ENCODE measurements at places on chromosomes 7 and 10. TPM values are rescaled to one million over a fixed set of nuclear protein-coding genes. Genes with fewer than 3 reads are reported as not detected.

TSPAN33 gene
- total RNA-seq = 1.8 TPM

AGBL3 gene
- total RNA-seq = 2.1 TPM

VPS37D gene
- 0.79 TPM for total RNA-seq

C1QL3 gene
- total RNA-seq = not detected

DNA sequence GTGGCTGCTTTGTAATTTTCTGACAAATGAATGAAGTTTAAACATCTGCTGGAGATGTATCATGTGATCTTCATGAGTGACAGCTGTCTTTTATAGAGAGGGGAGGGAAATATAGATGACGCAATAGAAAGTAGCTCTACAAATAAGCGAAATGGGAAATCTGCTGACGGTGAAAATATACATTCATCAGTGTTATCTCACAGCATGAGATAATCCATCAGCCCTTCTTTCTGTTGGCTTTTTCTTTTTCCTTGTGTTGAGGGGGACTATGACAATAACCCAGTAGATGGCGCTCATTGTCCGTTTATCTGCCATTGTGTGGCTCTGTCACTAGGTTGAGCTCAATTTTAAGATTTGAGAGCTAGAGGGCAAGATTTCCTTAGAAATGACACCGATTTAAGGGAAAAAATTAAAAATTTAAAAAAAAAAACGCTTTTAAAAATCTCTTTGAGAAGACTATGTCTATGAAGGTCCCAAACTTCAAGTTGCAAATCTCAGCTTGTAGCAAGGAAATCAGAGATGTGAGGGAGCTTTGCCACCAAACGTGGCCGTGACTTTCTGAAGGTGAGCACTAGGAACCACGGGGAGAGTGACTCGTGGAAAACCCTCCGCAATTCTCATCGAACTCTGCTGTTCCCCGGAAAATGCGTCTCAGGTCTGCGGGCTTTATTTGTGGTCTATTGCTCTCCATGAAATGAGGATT, 114.6 kb upstream of the SFMBT2 start:
- H3K27ac ChIP-seq = no peak overlapping the region
- H3K4me3 ChIP-seq = no peak overlapping the region
- H3K4me1 ChIP-seq = no peaks in the 10 kb centered on the region
- peak; percentile 75 for DNase-seq
- H3K36me3 ChIP-seq = no peaks in the 10 kb centered on the region

DNA sequence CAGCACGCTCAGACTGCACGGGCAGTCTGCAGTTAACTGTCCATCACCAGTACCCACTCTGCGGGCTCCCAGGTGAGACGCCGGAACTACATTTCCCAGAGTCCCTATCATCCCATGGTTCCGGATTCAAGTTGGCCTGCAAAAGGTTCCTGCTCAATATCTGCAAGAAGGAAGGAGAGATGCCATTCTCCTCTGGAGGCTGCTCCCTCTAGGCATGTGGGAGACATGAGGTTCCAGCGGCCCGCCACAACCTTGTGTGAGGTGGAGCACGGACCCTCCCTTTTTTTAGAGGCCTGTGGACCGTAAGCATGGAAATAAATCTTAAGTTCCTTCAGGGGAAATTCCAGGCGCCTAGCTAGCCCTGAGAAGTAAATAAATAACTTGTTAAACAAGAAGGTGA, 29.7 kb downstream of the NUP42 start:
- H3K4me1 ChIP-seq = peaks cover 4% of the 10 kb centered on the region
- H3K27ac ChIP-seq = no peak overlapping the region
- no peaks in the 10 kb centered on the region for H3K36me3 ChIP-seq
- no peak overlapping the region for H3K4me3 ChIP-seq

KCP gene
- total RNA-seq = 0.22 TPM

Data from adrenal gland (tissue), 19 donors.